ENCODE measurements at places on chromosomes 3 and 15.

DNA sequence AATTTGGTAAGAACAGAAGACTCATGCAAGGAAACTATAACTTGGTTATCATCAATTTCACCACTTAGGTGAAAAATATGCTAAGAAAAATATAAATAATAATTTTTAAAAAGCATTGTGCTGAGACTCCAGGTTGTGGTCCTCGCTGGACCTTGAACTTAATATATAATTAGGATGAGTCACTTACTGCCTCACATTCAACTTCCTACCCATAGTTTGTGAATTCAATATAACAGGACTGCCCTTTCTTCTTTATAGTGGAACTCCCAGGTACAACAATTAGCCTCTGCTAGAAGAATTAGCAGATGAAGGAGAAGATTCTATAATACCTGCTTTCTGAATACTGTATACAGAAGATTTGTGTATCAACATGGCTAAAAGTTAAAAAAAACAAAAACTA, 149.1 kb upstream of the SPRED1 start:
- DNase-seq, result no peak

DNA sequence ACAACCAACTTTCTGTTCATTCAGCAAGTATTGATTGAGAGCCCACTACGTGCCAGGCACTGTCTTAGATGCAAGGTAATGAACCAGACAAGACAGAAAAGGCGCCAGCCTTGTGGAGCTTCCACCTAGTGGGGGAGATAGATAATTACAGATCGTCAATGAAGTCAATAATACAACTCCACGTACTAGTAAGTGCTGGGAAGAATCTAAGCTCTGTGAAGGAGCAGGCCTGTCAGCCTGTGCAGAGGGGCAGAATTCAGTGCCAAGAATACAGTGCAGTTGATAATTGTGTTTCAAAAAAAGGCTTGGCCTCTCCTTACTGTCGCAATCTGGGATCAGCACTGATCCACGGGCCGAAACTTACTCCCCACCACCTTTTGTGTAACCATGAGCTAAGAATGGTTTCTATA, 186.3 kb downstream of the FEZF2 start:
- no peak for DNase-seq

GRCh38 chr3:172311217-172311616, 137.0 kb downstream of the GHSR start:
- no peak for DNase-seq

GRCh38 chr15:51931638-51932037, 39.9 kb downstream of the LEO1 start:
- DNase-seq, result no peak

- no peak for DNase-seq
Observed at GRCh38 chr15:74441248-74441941, 7.6 kb upstream of the SEMA7A start.

GRCh38 chr3:120094776-120095225, 554 bp upstream of the GSK3B start:
- DNase-seq, result peak; percentile 100
